ENCODE measurements at places on chromosomes 7 and 10.

DNA sequence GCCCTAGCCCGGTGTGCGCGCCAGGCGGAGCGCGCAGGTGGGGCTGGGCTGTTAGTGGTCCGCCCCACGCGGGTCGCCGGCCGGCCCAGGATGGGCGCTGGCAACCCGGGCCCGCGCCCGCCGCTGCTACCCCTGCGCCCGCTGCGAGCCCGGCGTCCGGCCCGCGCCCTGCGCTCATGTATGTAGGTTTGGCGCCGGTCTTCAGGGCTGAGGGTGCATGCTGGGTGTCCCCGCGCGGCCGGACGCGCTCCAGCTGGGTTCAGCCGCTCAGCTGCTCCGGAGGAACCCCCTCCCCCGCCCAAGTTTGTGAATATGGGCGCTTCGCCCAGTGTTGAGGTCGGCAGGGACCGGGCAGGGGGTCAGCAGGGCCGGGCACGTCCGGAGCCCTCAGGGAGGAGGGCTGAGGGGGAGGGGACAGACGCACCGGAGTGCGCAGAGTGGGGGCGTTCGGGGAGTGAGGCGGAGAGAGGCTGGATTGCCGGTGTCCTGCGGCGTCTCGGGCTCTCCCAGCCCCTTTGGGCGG lies 559 bp downstream of the VWC2 start:
- DNase-seq: no peak

DNA sequence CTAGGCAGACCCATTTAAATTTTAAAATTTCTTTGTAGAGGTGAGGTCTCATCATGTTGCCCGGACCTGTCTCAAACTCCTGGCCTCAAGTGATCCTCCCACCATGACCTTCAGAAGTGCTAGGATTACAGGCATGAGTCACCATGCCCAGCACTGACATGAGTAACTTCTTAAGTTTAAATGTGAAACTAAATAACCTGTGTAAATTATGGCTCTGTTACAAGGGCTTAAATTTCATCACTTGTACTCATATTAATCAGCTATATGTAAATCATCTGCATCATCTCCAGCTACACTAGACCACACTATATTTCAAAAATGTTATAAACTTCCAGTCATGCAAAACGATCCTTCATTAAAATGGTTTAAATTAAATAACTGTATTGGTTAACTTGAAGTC lies 56.1 kb downstream of the ATAD1 start:
- DNase-seq: no peak

- no peak for DNase-seq
These were observed 63.4 kb upstream of the NPTX2 start for GRCh38 chr7:98553666-98554065.

GRCh38 chr10:87886635-87887034 lies 23.2 kb downstream of the PTEN start:
- DNase-seq: no peak

GRCh38 chr7:11313801-11314200 lies 340.1 kb downstream of the PHF14 start:
- no peak for DNase-seq
